Head of caudate nucleus (tissue), 42 donors: ENCODE measurements at places on chromosomes 5 and 9.

DNA sequence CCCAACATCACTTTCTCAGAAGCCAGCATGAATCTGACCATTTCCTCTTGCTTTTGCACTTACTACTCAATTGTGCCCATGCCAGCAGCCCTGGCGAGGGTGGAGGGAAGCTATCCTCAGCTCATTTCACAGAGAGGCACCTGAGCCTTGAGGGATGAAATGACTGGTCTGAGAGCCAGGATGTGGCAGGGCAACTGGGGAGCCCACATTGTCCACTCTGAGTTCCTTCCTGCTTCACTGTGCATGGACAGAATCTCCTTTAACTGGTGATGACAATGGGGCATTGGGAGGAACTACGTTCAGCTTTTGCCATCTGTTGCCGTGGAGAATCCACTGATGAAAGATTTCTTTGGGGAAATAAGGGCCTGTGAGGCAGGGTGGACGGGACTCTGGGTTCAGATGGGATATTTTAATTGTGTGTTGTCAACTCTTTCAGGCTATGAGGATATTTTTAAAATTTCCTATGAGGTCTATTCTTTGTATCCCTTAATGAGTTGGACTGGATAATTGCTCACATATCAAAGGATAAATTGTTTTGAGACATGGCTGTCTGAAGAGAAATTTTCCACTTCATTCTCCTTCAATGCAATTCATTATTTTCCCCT is 78.3 kb downstream of the TNC start:
- DNase-seq = no peak

- no peak for DNase-seq
Observed at GRCh38 chr9:32587901-32588300, 14.9 kb upstream of the NDUFB6 start.

- no peak for DNase-seq
Observed at GRCh38 chr5:155406815-155407214, 393.3 kb downstream of the KIF4B start.

DNA sequence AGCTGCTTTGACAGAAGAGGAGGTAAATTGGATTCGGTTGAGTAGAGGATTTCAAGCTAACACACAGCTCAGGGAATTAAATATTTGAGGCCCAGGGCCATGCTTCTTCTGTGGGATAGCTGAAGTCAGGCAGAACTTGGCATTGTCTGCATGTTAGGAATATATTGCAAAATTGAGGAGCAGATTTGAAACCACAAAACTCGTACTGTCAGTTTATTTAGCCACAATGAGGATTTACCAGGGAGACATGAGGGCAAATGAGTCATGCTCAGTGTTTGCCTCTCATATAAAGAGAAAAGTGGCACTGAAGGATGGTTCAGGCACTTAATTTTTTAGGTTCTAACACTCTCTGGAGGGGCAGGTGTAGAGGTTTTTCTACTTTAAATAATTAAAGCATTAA is 83.0 kb upstream of the PRLR start:
- no peak for DNase-seq
